ENCODE measurements at places on chromosomes 7 and 10. TPM values are rescaled to one million over a fixed set of nuclear protein-coding genes. Genes with fewer than 3 reads are reported as not detected.

- H3K36me3 ChIP-seq, result no peaks in the 10 kb centered on the region
- no peak for DNase-seq
- H3K4me3 ChIP-seq, result no peak overlapping the region
- H3K4me1 ChIP-seq, result no peaks in the 10 kb centered on the region
These were observed 295.0 kb downstream of the BICC1 start for GRCh38 chr10:58807629-58808022.

DNA sequence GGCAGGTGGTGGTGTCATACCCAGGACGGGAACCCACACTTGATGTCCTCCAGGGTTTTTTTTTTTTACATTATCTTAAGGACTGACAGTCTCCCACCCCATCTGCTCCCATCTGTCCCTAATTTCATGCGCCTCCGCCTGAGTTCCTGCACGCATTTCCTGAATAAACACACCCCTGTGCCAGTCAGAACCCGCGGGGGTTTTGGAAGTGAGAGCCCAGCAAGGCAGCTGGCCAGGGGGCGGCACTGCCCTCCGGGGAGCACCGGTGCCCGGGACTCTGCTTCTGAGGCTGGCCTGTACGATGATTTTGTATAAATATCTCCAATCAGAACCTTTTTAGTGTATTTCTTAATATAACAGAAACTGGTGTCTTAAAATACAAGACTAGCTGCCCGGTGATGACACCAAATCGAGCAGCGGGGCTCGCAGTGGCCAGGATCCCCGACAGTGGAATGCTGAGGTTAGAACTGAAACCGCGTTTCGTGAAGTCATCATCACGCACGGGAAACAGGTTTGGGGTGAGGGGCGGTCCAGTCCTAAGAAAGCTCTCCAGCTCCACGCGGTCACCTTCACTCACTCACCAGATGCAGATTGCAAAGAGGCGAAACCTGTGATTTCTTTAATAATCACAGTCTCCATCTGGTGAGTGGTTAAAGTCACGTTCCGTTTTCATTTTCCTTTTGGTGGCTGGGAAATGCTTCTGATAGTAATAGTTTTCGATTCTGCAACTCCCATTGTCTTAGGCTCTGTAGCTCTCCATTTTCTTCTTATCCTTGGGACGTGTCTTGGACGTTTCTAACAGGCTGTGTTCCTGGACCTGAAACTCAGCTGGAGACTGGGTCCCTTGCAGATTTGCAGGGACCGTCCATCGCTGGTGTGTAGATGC is 19.7 kb downstream of the BNIP3 start:
- no peak overlapping the region for H3K27ac ChIP-seq
- no peaks in the 10 kb centered on the region for H3K4me1 ChIP-seq
- no peak overlapping the region for H3K4me3 ChIP-seq
- no peaks in the 10 kb centered on the region for H3K27me3 ChIP-seq
- H3K36me3 ChIP-seq, result peaks cover 29% of the 10 kb centered on the region
- DNase-seq, result no peak

DNA sequence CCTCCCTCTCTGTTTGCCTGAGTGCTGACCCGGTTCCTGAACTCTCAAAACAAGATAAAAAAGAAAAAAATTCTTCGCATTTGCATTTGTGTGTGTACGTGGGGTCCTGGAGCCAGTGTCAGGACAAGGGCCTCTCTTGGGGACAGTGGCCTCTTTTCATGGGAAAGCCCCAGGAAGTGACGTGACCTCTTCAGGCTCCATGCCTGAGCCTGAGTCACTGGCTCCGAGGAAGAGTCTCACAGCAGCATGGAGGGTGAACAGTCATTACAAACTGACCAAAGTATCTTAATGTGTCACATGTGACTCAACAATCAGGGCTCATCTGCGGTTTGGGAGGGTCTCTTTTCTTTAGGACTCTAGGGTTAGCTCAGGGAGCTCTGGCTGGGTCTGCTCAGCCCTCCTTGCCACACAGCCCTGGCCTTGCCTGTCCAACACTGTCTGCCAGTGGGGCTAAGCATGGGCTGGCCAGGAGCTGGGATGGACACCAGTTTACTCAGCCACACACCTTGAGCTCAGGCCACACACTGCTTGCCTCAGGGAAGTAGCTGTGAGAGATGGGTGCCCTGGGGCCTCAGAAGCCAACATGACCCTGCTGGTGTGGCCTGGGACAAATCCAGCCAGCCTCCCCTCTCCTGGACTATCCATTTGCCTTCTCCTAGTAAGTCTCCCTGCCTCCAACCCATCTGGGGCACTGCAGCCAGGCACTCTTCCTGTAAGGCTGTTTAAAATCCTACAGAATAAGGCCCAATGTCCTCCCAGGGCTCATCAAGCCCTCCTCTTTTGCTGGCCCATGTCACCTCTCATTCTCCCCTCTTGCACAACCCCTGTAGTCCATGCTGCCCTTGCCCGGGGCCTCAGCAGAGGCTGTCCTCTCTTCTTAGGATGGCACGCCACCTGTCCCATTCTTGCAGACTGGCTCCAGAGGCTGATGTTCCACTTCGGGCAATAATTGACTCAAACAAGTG is 10.5 kb downstream of the TMEM273 start:
- no peaks in the 10 kb centered on the region for H3K27me3 ChIP-seq
- peaks cover 94% of the 10 kb centered on the region for H3K4me1 ChIP-seq
- no peak for DNase-seq
- H3K27ac ChIP-seq, result peak overlapping the region; percentile 95
- H3K36me3 ChIP-seq, result peaks cover 2% of the 10 kb centered on the region
- H3K4me3 ChIP-seq, result peak overlapping the region; percentile 69

- H3K4me1 ChIP-seq, result no peaks in the 10 kb centered on the region
- H3K27me3 ChIP-seq, result no peaks in the 10 kb centered on the region
- DNase-seq, result no peak
- H3K4me3 ChIP-seq, result no peak overlapping the region
- no peak overlapping the region for H3K27ac ChIP-seq
These were observed 690.3 kb downstream of the REEP3 start for GRCh38 chr10:64211466-64211865.

DNA sequence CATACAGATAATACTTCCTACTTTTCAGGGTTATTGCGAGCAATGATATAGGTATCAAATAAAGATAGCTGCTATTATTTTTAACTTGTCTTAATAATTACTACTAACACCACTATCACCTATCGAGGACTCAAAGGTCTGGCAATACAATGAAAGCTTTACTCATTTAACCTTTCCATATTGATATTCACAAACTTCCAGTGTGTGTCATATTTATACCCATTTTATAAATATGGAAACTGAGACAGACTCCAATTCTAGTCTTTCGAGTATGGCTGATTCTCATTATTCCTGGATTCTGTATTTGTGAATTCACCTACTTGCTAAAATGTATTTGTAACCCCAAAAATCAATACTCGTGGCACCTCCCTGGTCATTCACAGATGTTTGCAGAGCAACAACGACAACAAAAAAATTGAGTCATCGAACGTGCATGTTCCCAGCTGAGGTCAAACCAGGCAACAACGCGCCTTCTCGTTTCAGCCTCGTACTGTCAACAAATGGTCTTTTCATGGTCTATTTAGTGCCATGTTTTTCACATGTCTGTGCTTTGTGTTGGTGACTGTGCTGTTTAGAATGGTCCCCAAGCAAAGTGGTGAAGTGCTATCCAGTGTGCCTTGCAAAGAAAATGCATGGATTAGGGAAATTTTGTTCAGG is 51.7 kb downstream of the SMURF1 start:
- DNase-seq, result no peak
- H3K4me1 ChIP-seq, result peaks cover 4% of the 10 kb centered on the region
- H3K27ac ChIP-seq, result no peak overlapping the region
- no peak overlapping the region for H3K4me3 ChIP-seq

DNA sequence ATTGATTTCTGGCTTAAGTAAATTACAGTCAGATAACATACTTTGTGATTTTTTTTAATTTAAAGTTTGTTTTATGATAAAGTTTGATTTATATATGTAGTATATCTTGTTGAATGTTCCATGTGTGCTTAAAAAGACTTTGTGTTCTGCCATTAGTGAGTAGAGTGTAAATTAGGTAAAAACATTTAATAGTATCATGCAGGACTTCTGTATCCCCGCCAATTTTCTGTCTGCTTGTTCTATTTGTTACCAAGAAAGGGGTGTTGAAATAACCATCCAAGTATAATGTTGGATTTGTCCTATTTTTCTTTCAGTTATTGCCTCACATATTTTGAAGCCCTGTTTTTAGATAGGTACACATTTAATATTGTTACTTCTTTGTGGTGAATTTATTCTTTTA is 172.1 kb downstream of the CAMK1D start:
- no peaks in the 10 kb centered on the region for H3K27me3 ChIP-seq
- no peak for DNase-seq
- H3K36me3 ChIP-seq, result peaks cover 13% of the 10 kb centered on the region
- no peak overlapping the region for H3K27ac ChIP-seq

DNA sequence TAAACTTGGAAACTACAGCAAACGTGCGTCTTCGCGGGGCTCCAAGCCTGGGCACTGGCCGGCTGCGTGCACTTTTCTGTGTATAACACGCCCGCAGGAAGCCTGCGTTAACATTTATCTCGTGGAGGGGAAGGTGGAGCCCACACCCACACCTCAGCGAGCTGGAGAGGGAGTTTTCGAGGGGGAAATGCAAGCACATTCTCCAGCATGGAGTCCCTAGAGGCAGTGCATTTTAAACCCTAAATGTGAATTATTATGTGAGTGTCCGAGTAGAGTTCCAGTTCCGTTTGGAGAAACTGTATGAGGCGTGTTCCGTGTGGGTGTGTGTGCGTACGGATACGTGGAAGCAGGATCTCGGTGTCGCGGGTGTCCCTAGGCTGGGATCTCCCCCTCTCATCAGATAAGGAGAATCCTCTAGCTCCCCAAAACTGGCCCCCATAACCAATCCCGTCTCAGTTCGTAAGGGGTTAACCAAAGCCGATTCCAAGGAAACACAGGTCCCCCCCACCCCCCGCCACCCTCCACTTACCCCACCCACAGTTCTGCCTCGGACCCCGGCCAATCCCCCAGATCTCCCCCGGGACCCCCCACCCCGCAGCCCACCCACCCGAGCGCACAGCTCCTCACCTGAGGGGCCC is 403 bp downstream of the CDK6 start:
- no peaks in the 10 kb centered on the region for H3K27me3 ChIP-seq
- H3K27ac ChIP-seq, result peak overlapping the region; percentile 72
- peaks cover 34% of the 10 kb centered on the region for H3K4me1 ChIP-seq
- peaks cover 21% of the 10 kb centered on the region for H3K36me3 ChIP-seq
- peak; percentile 17 for DNase-seq

GRCh38 chr10:44010873-44011602 is 362.4 kb upstream of the ZNF32 start:
- DNase-seq, result no peak
- no peak overlapping the region for H3K27ac ChIP-seq

DNA sequence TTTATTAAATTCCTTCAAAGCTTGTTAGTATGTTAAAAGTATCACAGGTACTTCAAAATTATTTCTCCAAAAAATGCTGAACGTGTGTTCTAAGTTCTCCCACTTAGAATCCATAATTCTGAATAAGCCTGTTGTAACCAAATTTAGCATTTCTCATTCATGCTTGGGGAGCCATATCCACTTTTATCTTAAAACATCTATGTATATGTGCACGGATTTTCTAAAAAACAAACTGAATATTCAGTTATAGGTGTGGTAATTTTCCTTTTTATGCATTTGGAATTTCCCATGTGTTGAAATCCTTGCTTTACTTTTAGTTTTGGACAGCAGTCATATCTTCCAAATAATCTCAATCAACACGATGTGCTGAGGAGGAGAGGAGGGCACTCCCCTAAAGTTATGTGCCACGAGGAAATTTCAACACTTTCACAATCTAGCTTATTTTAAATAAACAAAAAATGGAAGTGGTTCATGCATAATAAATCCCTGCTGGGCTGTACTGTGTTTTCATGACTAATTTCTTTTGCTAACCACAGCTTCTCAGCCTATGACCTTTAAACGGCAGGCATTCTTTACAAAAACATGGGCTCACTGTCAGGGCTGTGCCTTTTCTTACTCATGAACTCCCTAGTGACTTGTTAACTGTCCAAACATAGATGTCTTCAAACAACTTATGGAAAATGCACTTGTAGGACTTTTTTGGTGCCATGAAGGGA is 380.3 kb upstream of the SEMA3C start:
- H3K36me3 ChIP-seq, result no peaks in the 10 kb centered on the region
- no peaks in the 10 kb centered on the region for H3K4me1 ChIP-seq
- no peak overlapping the region for H3K27ac ChIP-seq
- no peaks in the 10 kb centered on the region for H3K27me3 ChIP-seq
- no peak overlapping the region for H3K4me3 ChIP-seq

TUBB8 gene
- not detected for total RNA-seq

PHYHIPL gene
- total RNA-seq, result not detected

- DNase-seq, result no peak
- no peak overlapping the region for H3K4me3 ChIP-seq
- no peak overlapping the region for H3K27ac ChIP-seq
- H3K27me3 ChIP-seq, result peaks cover 4% of the 10 kb centered on the region
These were observed 221.2 kb downstream of the ZMYND11 start for GRCh38 chr10:356452-356851.

CAV1 gene
- 6.1 TPM for total RNA-seq

POM121L12 gene
- not detected for total RNA-seq

DNA sequence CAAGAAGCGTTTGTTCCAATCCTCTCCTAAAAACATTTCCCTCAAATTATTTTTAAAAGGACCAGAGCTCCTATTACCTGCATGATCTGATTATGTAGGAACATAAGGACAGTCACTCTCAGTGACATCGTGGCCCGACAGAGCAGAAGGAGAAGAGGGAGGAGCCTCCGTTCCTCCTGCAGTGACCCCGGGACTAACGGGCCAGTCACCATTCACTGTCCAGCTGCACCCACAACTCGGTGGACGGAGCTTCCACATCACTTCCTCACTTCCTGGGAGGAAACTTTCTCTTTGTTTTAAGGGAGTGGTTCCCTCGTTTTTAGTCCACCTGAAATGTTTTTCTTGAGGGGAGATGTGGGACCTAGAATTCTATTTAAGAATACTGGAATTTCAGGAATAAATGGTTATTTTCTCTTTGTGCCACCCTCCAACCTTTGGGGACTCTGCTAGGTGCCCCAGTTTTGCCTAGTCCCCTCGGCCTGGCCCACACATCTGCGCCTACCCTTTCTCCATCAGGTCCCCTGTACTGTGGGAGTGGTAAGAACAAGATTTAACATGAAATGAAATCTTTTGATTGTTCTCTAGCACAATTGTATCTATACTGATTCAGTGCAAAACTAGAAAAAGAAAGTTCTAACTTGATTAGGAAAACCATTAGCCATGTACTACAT is 173.5 kb upstream of the RNF32 start:
- no peaks in the 10 kb centered on the region for H3K4me1 ChIP-seq
- no peak for DNase-seq
- no peak overlapping the region for H3K4me3 ChIP-seq
- no peak overlapping the region for H3K27ac ChIP-seq
- no peaks in the 10 kb centered on the region for H3K36me3 ChIP-seq

DNA sequence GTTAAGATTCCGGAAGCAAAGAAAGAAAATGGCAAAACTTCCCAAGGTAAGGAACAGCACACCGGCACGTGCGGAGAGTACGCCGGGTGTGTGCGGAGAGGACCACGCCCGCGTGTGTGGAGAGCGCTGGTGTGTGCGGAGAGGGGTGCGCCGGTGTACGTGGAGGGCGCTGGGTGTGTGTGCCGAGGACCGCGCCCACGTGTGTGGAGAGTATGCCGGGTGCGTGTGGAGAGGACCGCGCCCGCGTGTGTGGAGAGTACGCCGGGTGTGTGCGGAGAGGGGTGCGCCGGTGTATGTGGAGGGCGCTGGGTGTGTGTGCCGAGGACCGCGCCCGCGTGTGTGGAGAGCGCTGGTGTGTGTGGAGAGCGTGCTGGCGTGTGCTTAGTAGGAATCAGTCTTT is 48.6 kb upstream of the DPYSL4 start:
- H3K4me3 ChIP-seq, result no peak overlapping the region
- no peaks in the 10 kb centered on the region for H3K36me3 ChIP-seq
- no peak overlapping the region for H3K27ac ChIP-seq
- H3K4me1 ChIP-seq, result no peaks in the 10 kb centered on the region
- H3K27me3 ChIP-seq, result no peaks in the 10 kb centered on the region
- no peak for DNase-seq

Data from activated B cell treated with CpG ODN at 0.5 μM for 24 hours (primary cell).